ENCODE measurements at places on chromosomes 6 and 20. TPM values are rescaled to one million over a fixed set of nuclear protein-coding genes. Genes with fewer than 3 reads are reported as not detected.

NR2E1 gene
- polyA plus RNA-seq: not detected

GSTA2 gene
- not detected for polyA plus RNA-seq

ELOVL2 gene
- 2.9 TPM for polyA plus RNA-seq

FARS2 gene
- polyA plus RNA-seq: 14.0 TPM

AVP gene
- polyA plus RNA-seq: not detected

BAK1 gene
- 16.3 TPM for polyA plus RNA-seq

TSPO2 gene
- not detected for polyA plus RNA-seq

SSTR4 gene
- polyA plus RNA-seq: not detected

TPD52L1 gene
- polyA plus RNA-seq: 10.9 TPM

KHDC1L gene
- polyA plus RNA-seq: 0.22 TPM

DNA sequence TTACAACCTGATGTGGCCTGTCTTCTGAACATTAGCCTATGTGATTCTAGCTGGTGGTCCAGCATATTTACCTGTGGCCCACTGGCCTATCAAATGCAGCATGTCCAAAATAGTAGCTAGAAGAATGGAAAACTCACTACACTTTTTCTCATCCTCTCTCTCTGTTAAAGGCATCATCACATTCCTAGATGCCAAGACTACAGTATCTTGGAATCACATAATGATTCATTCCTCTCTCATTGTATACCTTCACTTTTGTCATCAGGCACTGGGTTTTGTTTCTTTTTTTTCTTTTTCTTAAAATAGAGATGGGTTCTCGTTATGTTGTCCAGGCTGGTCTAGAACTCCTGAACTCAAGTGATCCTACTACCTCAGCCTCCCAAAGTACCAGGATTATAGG is 45.0 kb downstream of the FAM83B start:
- no peak for DNase-seq

DNA sequence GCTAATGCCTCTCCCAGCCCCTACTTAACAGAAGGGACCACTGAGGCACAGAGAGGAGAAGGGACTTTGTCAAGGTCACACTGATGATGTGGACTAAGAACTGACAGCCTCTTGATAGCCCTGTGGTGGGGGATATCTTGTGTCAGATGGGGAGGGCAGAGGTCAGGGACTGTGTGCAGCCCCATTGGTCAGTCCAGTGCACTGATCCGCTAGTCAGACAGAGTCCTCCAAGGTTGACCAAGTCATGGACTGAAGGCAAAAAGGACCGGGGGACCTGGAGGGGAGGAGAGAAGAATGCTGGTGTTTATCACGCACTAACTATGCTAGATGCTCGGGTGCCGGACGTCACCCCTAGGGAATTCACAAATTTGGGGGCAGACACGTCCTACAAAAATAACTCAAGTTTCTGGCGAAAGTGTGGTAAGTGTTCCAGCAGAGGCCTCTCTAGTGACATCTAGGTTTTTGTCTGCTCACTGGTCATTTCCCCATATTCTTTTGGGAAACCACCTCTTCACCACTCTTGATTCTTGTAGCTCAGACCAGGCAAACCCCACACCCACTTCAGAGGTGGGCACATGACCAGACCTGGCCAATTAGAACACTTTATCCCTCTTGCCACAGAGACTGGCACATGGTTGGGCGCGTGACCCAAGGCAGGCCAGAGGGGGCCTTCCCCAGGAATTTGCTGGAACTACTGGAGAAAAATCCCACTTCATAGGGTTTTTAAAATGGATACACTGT is 21.0 kb downstream of the TCF15 start:
- DNase-seq: no peak

- no peak for DNase-seq
Measured at GRCh38 chr6:168943231-168943905, 310.3 kb downstream of the THBS2 start.

- no peak for DNase-seq
Measured at GRCh38 chr6:30814146-30815040, 69.9 kb upstream of the DDR1 start.

GRCh38 chr6:78868116-78868515 is 765 bp downstream of the IRAK1BP1 start:
- no peak for DNase-seq

GRCh38 chr6:144285798-144286502 is 815 bp downstream of the UTRN start:
- DNase-seq: no peak

- DNase-seq: no peak
Measured at GRCh38 chr6:118752803-118753202, 101.4 kb upstream of the CEP85L start.

DNA sequence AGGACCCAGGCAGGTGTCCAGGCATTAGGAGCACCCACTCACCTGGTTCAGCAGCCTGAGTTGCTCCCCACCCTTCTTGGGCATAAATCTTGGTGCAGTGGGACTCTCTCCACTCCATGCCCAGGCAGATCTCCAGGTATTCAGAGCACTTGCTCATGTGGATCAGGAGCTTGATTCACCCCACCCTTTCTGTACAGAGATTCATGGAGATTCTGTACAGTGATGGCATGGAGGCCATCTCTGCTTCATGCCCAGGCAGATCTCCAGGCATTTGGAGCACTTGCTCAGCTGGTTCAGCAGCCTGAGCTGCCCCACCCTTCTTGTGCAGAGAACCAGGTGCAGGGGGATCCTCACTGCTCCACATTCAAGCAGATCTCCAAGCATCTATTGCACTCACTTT is 44.1 kb downstream of the BEND6 start:
- no peak for DNase-seq

GRCh38 chr6:6434151-6434550 is 113.7 kb upstream of the F13A1 start:
- DNase-seq: no peak

DNA sequence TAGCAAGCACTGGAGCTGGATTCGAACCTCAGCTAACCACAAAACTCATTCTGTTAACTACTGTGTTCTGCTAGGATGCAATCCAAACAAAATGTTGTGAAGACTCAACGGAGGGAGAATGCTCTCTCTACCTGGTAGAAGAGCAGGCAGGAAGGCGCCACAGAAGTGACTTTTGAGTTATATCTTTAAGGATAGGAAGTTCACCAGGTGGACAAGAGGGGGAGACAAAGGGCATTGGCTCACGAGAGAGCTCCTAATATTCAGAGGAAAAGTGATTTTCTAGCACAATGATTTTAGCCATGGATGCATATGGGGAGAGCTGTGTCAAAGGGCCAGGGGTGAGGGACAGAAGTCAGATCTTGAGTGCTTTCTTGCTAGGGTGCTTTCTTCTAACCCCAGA is 108.4 kb upstream of the MAFB start:
- no peak for DNase-seq

- DNase-seq: no peak
Measured at GRCh38 chr20:59214606-59215547, 51.3 kb downstream of the ZNF831 start.

DNA sequence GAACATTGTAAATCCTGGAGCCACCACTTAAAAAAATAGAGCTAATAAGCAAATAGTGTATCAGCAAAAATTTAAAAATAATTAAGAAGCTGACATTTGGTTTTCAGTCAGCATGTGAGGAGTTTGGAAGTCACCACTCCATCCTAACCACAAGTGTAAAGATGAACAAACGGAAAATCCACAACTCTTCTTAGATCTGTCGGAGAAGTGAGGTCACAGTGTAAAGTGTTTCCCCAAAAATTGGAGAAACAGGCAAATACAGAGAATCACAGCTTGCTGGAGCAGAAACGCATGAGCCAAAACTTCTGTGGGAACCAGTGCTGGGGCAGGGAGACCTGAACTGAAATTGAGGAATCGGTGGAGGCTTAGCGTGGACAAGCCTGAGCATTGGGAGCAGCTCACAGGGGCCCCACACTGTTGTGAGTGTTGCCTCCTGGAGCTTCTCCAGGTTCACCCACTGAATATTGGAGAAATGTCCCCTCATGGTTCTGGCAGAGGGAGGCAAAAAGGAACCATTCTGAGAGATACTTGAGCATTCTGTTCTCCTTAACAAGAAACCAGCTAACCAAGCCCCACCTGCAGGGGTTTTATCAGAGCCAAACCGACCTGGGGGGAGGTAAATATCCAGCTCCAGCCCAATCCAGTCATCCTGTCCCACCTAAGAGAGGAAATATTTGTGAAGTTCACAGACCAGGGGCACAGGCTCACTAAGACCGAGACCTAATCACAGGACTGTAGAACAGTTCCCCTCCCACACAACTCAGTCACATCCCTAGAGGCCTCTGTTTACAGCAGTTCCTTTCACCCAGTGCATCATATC is 192.0 kb downstream of the ERMARD start:
- no peak for DNase-seq

GRCh38 chr6:169991031-169991390 is 239.6 kb downstream of the ERMARD start:
- no peak for DNase-seq

- DNase-seq: no peak
Measured at GRCh38 chr20:62303340-62304226, 786 bp downstream of the ADRM1 start.

DNA sequence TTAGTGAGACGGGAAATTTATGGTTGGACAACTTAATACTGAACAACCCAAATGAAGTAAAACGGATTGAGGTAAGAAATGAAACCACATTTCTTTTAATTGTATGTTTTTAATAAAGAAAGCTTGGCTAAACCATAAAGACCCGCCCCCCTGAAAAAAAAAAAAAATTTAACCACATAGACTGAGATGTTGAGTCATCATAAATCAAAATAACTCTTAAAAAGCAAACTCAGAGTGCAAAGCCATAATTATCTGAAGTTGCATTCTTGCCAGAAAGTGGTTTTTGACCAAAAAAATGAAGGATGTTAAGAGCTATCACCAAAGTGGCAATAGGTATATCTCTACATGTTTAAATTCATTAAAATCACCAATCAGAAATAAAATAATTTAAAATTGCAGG is 101.8 kb upstream of the COL21A1 start:
- no peak for DNase-seq

DNA sequence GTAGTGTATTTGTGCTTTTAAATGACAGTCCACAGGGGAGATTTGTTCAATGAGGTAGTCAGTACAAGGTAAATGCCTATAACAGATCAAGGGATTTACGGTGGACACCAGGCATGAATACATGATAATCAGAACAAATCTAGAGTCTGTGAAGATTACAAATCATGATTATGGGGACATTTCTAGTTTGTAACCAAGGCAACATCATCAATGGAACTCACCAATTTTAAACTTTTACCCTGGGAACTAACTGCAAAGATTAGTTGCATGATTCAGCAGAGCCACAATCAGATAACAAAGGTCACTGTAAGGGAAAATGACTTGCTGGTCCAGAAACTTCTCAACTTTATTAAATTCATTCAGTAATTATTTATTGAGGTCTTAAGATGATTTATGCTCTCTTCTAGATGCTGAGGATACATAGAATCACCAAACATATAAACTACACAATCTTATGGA is at the start of gene CRISP1:
CRISP1 (minus strand) TSS at position 51 of the 459 bp plus-strand sequence. CDS start 9,135 bp downstream, outside the sequence.
- no peak for DNase-seq

DNA sequence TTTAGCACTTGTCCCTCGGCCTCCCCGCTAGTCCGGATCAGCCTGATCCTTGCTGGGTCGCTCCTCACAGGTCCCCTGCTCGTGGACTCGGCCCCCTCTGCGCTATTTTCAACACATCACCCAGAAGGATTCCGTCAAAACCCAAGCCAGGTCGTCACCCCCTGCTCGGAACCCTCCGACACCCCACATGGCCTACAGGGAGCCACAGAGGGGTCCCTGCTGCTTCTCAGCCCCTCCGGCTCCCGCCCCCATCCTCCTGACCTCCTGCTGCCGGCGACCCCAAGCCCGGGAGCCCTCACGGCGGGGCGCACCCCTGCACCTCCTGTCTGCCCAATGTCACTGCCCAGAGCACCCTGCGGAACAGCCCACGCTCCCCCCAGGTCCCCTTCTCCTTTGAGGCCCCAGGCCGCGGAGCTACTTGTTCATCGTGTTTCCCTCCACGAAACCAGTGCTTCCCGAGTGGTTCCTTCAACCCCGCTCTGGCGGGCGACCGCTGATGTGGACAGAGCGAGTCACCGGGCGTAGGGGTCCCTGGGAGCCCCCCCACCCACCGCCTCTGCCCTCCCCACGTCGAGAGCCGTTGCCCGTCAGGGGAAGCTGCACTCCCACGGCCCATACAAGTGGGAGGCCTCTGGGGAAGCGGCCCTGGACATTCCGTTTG is 638 bp upstream of the MYL9 start:
- DNase-seq: no peak
